ENCODE measurements at places on chromosomes 6 and 20.

- DNase-seq: no peak
Measured at GRCh38 chr6:55531496-55531895, 47.5 kb downstream of the HMGCLL1 start.

DNA sequence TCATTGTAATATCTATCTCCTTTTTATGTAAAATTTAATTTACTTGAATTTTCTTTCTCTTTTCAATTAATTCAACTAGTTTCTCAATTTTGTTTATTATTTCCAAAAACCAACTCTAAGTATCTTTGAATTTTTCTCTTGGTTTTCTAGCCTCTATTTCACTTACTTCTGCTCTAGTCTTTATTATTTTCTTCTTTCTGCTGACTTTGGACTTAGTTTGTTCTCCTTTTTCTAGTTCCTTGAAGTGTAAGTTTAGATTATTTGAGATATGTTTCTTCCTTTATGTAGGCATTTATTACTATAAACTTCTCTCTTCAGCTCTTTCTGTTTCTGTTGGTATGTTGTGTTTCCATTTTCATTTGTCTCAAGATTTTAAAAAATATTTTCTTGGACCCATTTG, 70.8 kb downstream of the TNFAIP3 start:
- no peak for DNase-seq

DNA sequence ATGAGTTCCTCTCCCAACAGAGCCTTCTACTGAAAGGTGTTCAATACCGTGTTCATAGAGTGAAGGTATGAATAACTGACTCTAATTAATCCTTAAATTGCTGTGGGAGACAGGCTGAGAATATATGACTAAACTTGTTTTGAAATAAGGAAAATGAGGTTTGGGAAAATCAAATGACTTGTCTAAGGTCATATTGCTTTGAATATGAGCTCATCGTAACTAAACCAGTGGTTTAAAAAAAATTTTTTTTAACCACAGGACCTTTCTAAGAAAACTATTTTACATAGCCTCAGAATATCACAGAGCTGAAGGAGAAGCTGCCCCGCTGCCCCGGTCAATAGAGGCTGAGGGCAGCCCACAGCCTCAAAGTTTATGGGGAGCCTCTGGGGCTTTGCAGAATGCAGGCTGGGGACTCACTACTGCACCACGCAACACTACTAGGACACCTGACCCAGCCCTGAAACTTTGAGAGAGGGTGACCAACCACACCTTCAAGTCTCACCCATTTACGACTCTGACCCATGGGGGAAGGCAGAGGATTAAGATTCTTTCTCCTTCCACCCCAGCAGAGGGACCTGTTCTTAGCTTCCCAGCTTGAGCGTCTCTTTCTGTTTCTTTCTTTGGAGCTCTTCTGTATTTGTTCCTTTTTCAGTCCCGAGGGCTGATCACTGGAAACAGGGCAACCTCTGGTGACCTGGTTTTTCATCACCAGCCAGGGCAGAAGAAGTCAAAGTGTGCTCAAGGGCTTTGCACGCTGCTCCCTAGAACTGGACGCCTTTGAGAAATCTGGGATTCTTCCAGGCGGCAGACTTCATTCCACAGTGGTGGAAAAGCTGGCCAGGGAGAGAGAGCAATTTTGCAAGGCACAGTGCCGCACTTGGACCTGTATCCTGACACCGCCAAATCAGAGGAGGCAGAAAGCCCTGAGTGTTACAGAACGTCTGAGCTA, 220.2 kb downstream of the ATXN1 start:
- DNase-seq: no peak

GRCh38 chr20:47748823-47749222, 36.5 kb downstream of the SULF2 start:
- DNase-seq: no peak

GRCh38 chr20:50218987-50219435, 28.4 kb downstream of the CEBPB start:
- no peak for DNase-seq

DNA sequence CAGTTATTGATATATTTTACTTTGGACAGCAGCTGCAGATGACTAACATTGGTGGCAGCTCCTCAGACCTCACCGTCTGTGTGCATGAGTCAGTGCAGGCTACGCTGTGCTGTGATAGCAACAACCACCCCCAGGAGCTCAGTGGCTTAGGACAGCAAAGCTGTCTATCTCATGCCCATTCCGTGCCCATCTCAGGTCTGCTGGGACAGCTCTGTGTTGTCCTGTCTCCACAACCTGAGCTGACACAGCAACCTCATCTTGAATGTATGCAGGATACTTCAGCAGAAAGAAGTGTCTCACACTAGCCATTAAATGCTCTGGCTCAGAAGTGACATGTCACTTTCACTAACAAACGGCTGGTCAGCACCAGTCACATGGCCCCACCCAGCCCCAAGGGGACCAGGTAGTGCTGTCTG, 47.7 kb downstream of the BANF2 start:
- no peak for DNase-seq

GRCh38 chr20:50784464-50784863, 10.4 kb upstream of the BCAS4 start:
- DNase-seq: no peak

Data from stimulated activated CD4-positive, alpha-beta T cell treated with anti-CD3 and anti-CD28 coated beads, Interleukin-1b, Interleukin-23, amount 100 ng/mL, for 48 hours (primary cell).